ENCODE measurements at places on chromosomes 1 and 21. TPM values are rescaled to one million over a fixed set of nuclear protein-coding genes. Genes with fewer than 3 reads are reported as not detected.

Gene RIMKLA
- 0.13 TPM for polyA plus RNA-seq

Gene HHIPL2
- 0.29 TPM for polyA plus RNA-seq

Gene EPB41
- 7.4 TPM for polyA plus RNA-seq

Gene GPR37L1
- not detected for polyA plus RNA-seq

Gene NR5A2
- polyA plus RNA-seq, result not detected

Gene MYBPH
- not detected for polyA plus RNA-seq

Gene S100A4
- polyA plus RNA-seq, result 24.6 TPM

Gene LRRC52
- polyA plus RNA-seq, result not detected

Gene LMX1A
- polyA plus RNA-seq, result not detected

Gene SELP
- polyA plus RNA-seq, result not detected

Gene HUNK
- polyA plus RNA-seq, result 0.28 TPM

Gene KAZN
- polyA plus RNA-seq, result 7.7 TPM

Gene LDLRAD2
- not detected for polyA plus RNA-seq

Gene IFNGR2
- polyA plus RNA-seq, result 126 TPM

Gene PEF1
- 63.4 TPM for polyA plus RNA-seq

Gene OR2T35
- not detected for polyA plus RNA-seq

Gene CATSPER4
- polyA plus RNA-seq, result not detected

Gene GSTM2
- polyA plus RNA-seq, result 97.6 TPM

Gene FRRS1
- polyA plus RNA-seq, result 2.7 TPM

Gene ATP13A2
- polyA plus RNA-seq, result 15.9 TPM

Gene FOXE3
- polyA plus RNA-seq, result not detected

Gene G0S2
- polyA plus RNA-seq, result 43.2 TPM

Gene IFNAR2
- polyA plus RNA-seq, result 16.8 TPM

Gene REN
- not detected for polyA plus RNA-seq

Gene AZIN2
- 17.8 TPM for polyA plus RNA-seq

Gene GPR52
- polyA plus RNA-seq, result 0.08 TPM

Gene DMRTA2
- polyA plus RNA-seq, result not detected

Gene ZFP69
- polyA plus RNA-seq, result 2.2 TPM

Gene PLEKHG5
- 14.9 TPM for polyA plus RNA-seq

Gene TFF1
- not detected for polyA plus RNA-seq

Gene CELA3A
- not detected for polyA plus RNA-seq

Gene NUAK2
- 11.1 TPM for polyA plus RNA-seq

Gene DCDC2B
- polyA plus RNA-seq, result not detected

Gene CCDC17
- 0.31 TPM for polyA plus RNA-seq

Gene SH3BGR
- polyA plus RNA-seq, result 1.1 TPM

Gene NEXN
- polyA plus RNA-seq, result 3.6 TPM

Gene SPRR2D
- polyA plus RNA-seq, result not detected

Gene HTR6
- polyA plus RNA-seq, result 0.05 TPM

Gene MCOLN2
- polyA plus RNA-seq, result not detected

Gene RLF
- polyA plus RNA-seq, result 2.3 TPM

Gene ZNF436
- 5.0 TPM for polyA plus RNA-seq

Gene OR10K1
- polyA plus RNA-seq, result not detected

Gene HSPG2
- polyA plus RNA-seq, result 10.7 TPM

Gene CITED4
- 5.9 TPM for polyA plus RNA-seq

Gene SPRR2G
- polyA plus RNA-seq, result not detected

Gene NUF2
- 11.3 TPM for polyA plus RNA-seq

Gene KCNJ9
- polyA plus RNA-seq, result 0.05 TPM

Gene PTGER3
- 1.3 TPM for polyA plus RNA-seq

Gene DYNLT4
- polyA plus RNA-seq, result 0.37 TPM

Gene CLDN17
- polyA plus RNA-seq, result not detected

Gene C1orf167
- polyA plus RNA-seq, result not detected

Gene WDR64
- polyA plus RNA-seq, result not detected

Gene SH2D5
- polyA plus RNA-seq, result 6.5 TPM

Gene NTNG1
- 0.03 TPM for polyA plus RNA-seq

Gene ADAMTS4
- 1.2 TPM for polyA plus RNA-seq

Gene FCGR2B
- 0.05 TPM for polyA plus RNA-seq

Gene S100A14
- not detected for polyA plus RNA-seq

Gene MCOLN3
- not detected for polyA plus RNA-seq

Gene HTR1D
- polyA plus RNA-seq, result 0.39 TPM

Gene VWA5B1
- polyA plus RNA-seq, result not detected

Data from SK-N-SH (cell line).